Karpas-422 (cell line): ENCODE measurements at places on chromosomes 16 and 17. TPM values are rescaled to one million over a fixed set of nuclear protein-coding genes. Genes with fewer than 3 reads are reported as not detected.

The AKAP10 gene
- 25.2 and 31.1 TPM in 2 replicates for total RNA-seq

The DHRS13 gene
- 12.9 and 26.5 TPM in 2 replicates for total RNA-seq

The EVPL gene
- 0.07 and 0.29 TPM in 2 replicates for total RNA-seq

- no peak overlapping the region for H3K27ac ChIP-seq
- DNase-seq, result no peak
- no peaks in the 10 kb centered on the region for H3K4me1 ChIP-seq
- H3K36me3 ChIP-seq, result no peaks in the 10 kb centered on the region
These were observed 40.2 kb downstream of the RBFOX3 start for GRCh38 chr17:79570653-79571052.

GRCh38 chr16:19853742-19854542, 30.7 kb downstream of the GPRC5B start:
- peaks cover 12% of the 10 kb centered on the region for H3K4me1 ChIP-seq
- DNase-seq, result no peak
- H3K36me3 ChIP-seq, result no peaks in the 10 kb centered on the region
- H3K4me3 ChIP-seq, result no peak overlapping the region
- H3K27me3 ChIP-seq, result no peaks in the 10 kb centered on the region

DNA sequence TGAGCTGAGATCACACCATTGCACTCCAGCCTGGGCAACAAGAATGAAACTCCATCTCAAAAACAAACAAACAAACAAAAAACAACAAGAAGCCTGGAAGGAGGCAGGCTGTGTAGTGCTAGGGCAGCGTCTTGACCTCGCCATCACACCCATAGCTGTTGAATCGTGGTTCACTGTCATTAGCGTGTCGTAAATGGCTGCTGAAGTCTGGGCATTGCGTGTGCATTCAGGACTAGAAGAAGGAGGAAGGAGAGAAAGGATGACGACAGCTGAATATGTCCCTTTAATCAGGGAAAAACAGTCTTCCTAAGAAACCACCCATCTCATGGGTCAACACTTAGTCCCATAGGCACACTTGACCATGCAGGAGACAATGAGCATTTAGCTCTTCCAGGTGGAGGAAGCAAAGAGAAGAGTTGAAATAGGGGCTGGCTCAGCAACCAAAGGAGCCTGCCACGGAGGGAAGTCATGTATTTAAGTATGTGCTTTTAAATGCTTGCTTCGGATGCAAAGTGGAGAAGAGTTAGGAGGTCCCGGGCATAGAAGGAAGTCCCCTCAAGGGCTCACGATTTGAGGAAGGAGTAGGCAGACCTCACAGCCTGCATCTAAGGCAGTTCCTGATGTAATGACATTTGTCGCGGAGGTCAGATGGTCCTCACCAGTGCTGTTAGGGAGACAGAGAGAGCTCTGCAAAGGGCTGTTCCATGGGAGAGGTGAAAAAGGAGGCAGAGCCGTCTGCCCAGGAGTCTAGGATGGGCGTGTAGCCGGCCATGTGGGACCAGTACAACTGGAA, 8.8 kb downstream of the PRSS22 start:
- no peaks in the 10 kb centered on the region for H3K27me3 ChIP-seq
- no peak overlapping the region for H3K4me3 ChIP-seq
- no peak overlapping the region for H3K27ac ChIP-seq
- no peak for DNase-seq

The AATK gene
- not detected in 2 replicates for total RNA-seq
